T-helper 22 cell (primary cell): ENCODE measurements at places on chromosomes 2 and 18.

DNA sequence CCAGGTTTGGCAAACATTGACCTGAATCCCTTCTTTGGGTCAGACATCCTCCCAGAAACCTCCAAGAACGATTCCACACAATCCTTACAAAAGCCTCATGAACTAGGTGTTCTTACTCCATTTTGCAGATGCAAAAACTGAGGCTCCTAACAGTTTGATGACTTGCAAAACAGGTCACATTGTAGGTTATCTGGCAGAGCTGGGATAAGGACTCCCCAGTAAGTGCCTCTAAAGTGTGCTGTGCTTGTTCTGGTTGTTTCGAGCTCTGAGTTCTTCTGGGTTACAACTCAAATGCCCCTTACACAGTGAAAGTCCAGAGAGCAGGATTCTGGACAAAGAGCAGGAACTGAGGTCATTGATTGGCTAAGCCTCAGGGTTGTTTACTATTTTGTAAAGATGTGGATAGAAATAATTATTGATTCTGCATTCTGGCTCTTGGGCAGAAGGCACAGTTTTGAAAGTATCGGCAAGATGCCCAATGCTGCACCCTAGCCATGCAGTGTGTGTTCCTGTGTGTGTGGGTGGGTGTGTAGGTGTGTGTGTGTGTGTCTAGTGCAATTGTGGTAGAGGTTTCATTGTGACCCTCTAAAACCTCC, 17.0 kb upstream of the IGFBP2 start:
- DNase-seq, result no peak

DNA sequence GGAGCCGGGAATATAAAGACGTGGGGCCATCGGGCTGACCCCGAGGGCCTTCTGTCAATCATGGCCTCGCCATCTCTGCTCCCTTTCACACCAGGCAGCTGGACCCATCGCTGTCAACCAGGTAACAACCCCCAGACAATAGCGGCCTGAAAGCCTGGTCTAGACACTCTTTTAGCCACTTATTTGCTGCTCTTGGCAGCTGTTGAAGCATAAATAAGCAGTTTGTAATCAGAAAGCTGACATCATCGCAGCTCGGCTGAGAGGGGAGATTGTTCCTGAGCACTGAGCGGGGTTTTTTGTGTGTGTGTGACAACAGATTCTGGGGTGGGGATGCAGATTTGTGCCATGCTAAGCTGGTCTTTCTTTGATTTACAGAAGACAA, 423.6 kb upstream of the POU3F3 start:
- no peak for DNase-seq

GRCh38 chr18:46332286-46332801, 228.2 kb downstream of the HAUS1 start:
- no peak for DNase-seq

GRCh38 chr18:34649080-34649479, 61.0 kb upstream of the DTNA start:
- no peak for DNase-seq

GRCh38 chr18:22703883-22704585, 229.1 kb upstream of the RBBP8 start:
- no peak for DNase-seq

DNA sequence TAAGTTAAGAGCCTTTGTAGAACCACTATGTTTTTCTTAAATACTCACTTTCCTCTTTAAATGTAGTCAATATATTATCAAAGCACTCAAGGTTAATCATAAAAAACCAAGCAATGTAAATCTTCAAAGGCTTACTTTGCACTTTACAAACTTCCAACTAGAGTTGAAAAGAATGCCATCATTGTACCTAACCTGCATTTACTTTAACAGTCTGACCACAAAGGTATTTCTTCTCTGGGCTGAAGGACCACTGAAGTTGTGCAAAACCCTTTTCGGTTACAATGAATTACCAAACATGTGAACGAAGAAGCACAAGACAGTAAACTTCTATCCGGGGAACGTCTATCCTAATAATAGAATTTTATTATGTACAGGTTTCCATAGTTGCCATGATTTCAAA, 3.0 kb downstream of the HNRNPLL start:
- no peak for DNase-seq

GRCh38 chr2:129782633-129782990, 196.9 kb upstream of the RAB6C start:
- DNase-seq, result no peak

DNA sequence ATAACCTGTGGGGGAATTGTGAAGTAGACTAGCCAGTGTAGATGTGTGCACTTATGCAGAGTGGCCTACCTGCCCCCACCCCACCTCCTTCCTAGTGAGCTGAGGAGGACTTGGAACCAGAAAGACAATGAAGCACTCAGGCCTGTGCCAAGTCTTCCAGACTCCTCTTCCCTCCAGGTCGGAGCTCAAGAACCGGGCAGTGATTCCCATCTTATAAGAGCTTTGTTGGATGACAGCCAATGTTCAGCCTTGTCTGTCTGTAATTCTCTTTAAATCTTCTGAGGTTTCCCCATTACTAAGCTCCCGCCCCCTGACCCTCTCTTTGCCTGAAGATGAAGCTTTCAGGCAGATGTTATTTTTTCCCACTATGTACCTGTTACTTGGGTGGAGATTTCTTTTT, 121.0 kb downstream of the SMAD2 start:
- no peak for DNase-seq

- DNase-seq, result no peak
Measured at GRCh38 chr18:59268721-59269562, 4.3 kb downstream of the RAX start.

GRCh38 chr2:55486426-55486825, 33.1 kb upstream of the CFAP36 start:
- no peak for DNase-seq

DNA sequence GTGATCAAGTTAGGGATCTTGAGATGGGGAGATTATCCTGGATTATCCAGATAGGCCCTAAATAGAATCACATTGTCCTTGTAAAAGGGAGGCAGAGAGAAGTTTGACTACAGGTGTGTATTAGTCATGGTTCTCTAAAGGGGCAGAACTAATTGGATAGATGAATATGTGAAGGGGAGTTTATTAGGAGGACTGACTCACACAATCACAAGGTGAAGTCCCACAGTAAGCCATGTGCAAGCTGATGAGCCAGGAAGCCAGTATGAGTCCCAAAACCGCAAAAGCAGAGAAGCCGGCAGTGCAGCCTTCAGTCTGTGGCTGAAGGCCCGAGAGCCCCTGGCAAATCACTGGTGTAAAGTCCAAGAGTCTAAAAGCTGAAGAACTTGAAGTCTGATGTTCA, 275.8 kb downstream of the KCNS3 start:
- no peak for DNase-seq

GRCh38 chr2:212392043-212392442, 146.6 kb downstream of the ERBB4 start:
- no peak for DNase-seq

GRCh38 chr2:113847144-113847543, 42.7 kb upstream of the ACTR3 start:
- no peak for DNase-seq

- no peak for DNase-seq
Measured at GRCh38 chr2:217880287-217880889, 122.4 kb downstream of the TNS1 start.

DNA sequence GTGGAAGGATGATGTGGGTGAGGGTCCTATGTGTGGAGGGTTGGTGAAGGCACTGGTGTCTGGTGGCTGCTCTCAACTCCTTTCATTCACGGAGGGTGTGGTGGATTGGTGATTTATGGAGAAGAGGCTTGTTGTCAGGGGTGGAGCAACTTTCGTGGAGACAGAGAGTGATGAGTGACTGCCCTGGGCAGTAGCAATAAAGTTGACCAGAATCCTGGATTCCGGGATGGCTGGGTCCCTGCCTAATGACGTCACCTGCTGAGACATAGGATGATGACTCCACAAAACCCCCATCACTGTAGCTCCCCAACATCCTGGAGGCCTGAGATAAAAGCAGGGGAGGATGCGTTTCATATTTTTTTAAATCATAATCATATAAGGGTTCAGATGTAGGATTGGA, 193.0 kb downstream of the ACKR3 start:
- no peak for DNase-seq

GRCh38 chr2:27871802-27872201, 18.4 kb downstream of the RBKS start:
- DNase-seq, result no peak

- DNase-seq, result no peak
Measured at GRCh38 chr18:32093523-32093922, 1.8 kb downstream of the RNF138 start.

DNA sequence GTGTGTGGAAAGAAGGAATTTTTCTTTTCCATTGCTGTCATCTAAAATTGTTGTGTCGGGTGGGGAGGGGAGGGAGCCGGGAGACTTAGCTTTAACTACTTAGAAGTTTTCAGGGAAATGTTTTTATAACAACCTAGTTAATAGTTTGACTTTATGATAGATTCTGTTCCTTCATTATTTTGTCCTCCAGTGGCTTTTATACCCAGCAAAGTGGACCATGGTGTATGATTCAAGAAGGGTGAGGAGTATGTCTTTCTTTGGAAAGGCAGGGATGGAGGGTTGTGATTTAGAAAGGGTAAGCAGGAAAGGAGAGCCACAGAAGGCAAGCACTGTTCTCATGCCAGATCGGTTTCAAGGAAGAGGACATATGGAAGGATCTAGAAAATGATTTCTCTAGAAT, 261.8 kb downstream of the NEDD4L start:
- no peak for DNase-seq

DNA sequence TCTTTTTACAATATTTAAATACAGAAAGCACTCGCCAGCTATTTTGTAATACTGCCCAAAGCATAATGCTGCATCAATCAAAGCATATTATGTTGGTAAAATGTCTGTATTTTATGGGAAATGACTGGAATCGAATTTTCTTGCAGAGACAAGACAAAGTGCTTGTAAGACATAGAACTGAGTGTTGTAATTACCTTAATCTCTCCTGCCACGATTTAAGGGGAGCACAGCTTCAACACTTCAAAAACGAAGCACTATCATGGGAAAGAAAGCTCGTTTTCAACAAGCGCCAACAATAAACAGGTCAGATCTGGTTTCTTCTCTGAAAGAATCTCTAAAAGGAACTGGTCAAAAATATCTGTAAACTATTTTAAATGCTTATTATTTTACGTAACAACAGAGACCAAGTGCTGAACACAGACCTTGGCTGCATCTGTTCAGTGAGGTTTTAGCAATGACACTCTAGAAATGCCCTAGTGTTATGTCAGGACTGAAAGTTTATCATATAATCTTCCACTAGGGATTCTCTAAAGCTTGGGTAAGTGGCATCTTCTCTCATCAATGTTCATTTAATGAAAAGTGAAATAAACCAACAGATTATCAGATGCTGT, 19.0 kb downstream of the RND3 start:
- no peak for DNase-seq

- no peak for DNase-seq
Measured at GRCh38 chr2:14773696-14774095, 141.2 kb downstream of the LRATD1 start.

- no peak for DNase-seq
Measured at GRCh38 chr2:70087702-70088597, 673 bp downstream of the PCBP1 start.
